ENCODE measurements at places on chromosomes 3 and 15. TPM values are rescaled to one million over a fixed set of nuclear protein-coding genes. Genes with fewer than 3 reads are reported as not detected.

GRCh38 chr3:15896500-15896899, 98.7 kb upstream of the ANKRD28 start:
- DNase-seq, result no peak

- no peak for DNase-seq
Observed at GRCh38 chr3:45688194-45688881, 858 bp upstream of the SACM1L start.

DNA sequence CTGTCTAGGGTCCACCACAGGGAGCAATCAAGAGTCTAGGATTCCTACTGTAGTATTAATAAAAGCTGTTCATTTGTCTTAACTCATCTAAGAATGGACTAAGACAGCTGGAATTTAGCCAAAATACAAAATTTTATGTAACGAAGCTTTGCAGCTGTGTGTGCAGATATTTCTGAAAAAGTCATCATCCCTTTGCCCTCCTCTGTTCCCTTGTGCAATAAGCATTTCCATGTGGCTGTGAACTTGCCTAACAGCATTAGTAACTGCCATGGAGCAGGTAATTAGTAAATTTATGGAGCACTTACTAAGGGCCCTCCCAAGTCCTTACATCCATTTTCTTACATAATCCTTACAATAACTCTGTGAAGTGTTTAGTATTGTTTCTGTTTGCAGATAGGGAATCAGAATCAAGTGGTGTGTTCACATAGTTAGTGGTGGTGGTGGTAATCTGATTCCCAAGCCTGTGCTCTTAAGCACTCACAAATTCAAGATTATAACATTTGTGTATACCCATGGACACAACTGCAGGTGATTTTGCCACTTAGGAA, 114.5 kb downstream of the RARB start:
- DNase-seq, result peak; percentile 46

The EFHB gene
- under 0.01 TPM for total RNA-seq

GRCh38 chr3:195042743-195043606, 228.0 kb downstream of the XXYLT1 start:
- DNase-seq, result no peak

DNA sequence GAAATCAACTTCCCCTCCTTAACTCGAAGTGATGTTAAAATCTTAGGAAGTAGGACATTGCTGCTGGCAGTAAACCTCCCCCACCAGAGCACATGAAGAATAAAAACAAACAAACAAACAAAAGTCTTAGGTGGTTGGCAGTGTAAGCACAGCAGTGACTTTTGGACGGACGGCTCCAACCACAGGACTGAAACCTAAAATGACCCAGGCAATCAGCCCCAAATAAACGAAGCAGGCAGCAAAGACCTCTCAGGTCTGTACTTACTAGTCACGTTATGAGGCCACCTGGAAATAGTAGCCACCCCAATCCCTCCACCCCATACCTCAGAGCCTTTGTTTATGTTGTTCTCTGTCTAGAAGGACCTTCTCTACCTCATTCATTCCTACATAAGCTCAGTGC, 33.5 kb upstream of the HES1 start:
- DNase-seq, result no peak

- no peak for DNase-seq
Observed at GRCh38 chr3:150107429-150108175, 136.9 kb upstream of the PFN2 start.

The SPINK8 gene
- not detected for total RNA-seq

- no peak for DNase-seq
Observed at GRCh38 chr3:181431748-181432147, 280.0 kb upstream of the SOX2 start.

The GPR171 gene
- total RNA-seq, result not detected

The NTRK3 gene
- total RNA-seq, result not detected
